ENCODE measurements at places on chromosomes 3 and 15.

DNA sequence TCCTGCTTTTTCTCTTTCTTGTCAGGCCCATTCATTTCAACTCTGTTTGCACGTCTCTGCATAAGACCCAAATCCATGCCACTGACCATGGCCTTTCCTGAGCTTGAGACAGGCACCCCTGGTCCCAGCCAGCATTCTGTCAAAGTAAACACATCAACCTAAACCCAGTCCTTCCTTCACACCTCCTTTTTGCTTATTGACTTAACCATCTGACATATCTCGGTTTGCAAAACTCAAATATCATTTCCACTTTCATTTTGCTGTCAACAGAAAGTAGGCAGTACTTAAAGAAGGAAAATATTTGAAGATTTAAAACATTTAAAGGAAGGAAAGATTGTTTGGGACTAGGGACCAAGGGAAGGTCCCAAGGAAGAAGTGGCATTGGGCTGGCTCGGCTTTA lies 48.2 kb upstream of the KBTBD8 start:
- no peak for DNase-seq

GRCh38 chr3:116821371-116821770 lies 111.8 kb downstream of the TUSC7 start:
- DNase-seq: no peak

GRCh38 chr3:100093831-100094230 lies 20.5 kb downstream of the FILIP1L start:
- DNase-seq: no peak

DNA sequence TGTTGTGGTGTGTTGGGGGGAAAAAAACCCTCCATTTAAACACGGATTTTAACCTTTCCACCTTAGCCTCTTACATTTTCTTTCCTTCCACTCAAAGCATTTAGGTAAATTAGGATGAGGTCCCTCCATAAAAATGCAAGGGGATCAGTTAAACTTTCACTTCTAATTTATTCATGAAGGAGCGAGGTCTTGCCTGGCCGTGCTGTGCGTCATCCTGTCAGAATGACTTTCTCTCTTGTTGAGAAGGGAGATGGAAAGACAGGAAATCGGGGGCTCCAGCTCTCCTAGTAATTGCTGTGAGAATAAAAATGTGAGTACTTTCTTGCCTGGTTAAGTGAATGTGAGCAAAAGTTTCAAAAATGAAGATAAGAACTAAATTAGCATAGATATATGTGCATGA lies 962.3 kb upstream of the NR2F2 start:
- no peak for DNase-seq

GRCh38 chr3:23668430-23668904 lies 137.3 kb upstream of the UBE2E1 start:
- DNase-seq: no peak

- DNase-seq: no peak
Measured at GRCh38 chr3:109225516-109225915, 89.0 kb downstream of the C3orf85 start.

GRCh38 chr3:56680054-56680580 lies 2.9 kb downstream of the TASOR start:
- DNase-seq: no peak

DNA sequence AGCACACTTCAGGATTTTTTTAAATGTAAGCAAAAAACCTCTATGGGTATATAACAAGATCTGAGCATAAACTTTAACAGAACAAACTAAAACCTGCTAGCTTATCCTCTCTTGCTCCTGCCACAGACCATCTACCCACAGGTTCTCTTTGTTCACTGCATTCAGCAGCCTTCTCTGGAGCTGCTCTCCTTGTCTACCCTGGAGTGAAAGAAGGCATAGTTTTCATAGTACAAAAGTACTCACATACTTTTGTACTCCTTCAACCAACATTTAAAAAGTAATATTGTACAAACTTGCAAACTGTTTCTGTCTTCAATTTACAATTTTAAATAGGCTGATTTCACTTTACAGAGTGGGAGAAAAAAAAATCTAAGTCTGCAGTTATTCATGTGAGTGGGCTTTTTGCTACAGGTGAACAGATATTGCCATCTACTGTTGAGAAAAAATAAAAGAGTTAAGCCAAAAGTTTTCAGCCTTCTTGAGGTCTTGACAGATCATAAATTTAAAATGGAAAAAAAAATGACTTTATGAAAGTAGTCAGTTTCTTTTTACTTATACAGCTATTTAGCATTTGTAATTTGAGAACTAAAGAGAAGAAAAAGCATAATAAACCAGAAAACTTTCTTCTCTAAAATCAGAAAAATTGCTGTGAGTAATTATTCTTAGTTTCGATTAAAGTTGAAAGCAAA lies 20.4 kb downstream of the TERC start:
- no peak for DNase-seq

DNA sequence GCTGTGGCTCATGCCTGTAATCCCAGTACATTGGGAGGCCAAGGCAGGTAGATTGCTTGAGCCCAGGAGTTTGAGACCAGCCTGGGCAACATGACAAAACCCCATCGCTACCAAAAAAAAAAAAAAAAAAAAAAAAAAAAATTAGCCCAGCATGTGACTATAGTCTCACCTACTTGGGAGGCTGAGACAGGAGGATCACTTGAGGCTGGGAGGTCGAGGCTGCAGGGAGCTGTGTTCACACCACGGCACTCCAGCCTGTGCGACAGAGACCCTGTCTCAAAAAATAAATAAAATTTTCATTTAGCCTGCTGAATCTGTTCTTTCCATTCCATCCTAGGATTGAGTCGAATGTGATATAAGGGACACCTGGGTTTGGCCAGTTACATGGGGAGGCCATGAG lies 14.6 kb upstream of the PRICKLE2 start:
- no peak for DNase-seq

- no peak for DNase-seq
Measured at GRCh38 chr15:64566629-64567427, 106.5 kb downstream of the ZNF609 start.

- no peak for DNase-seq
Measured at GRCh38 chr3:190183121-190183520, 62.4 kb upstream of the P3H2 start.

DNA sequence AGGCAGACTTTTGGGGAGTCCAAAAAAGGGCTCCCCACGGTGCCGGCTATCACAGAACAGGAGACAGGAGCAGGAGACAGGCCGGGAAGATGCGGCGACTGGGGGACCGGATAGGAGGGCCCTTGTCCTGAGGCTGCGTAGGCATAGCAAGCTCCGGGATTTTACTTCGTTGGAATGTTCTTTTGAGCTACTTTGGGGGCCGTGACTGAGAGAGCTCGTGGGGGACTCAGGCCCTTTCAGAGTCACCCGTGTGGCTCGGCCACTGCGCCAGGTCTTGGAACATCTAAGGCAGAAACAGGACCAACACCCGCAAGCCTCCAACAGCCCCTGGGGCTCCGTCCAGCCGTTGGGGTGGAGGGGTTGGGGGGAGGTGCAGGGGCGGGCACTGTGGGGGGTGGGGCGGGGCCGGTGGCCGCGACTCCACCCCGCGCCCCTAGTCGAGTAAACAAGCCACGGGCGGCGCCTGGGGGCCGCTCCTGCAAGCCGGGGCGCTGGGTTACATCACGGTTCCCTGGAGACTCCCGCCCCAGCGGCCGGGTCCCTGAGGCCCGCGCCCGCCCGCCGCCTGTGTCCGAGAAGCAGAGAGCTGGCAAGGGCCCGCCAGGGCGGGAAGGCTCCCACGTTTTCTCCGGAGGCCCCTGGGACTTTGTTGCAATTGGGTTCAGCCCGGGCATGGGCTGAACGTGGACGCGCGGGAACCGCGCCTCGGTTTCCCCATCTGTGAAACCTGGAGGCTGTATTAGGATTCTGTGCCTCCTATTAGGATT lies 23.3 kb upstream of the C15orf39 start:
- DNase-seq: no peak

DNA sequence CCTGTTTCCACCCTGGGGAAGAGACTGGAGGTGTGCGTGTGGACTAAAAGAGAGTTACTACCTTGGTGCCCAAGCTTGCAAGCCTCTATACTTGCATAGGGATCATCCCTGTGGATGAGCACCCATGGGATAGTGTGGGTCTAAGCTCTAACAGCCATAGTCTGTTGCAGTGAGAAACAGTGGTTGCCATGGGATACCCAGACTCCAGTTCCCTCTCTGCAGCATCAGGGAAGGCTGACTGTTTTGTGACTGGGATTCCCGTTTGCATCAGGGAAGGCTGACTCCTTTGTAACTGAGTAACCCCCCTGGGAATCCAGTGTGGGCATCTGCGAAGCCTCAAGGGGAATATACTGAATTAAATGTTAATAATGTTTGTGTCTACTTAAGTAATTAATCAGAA lies 196.1 kb downstream of the ZNF621 start:
- DNase-seq: no peak

DNA sequence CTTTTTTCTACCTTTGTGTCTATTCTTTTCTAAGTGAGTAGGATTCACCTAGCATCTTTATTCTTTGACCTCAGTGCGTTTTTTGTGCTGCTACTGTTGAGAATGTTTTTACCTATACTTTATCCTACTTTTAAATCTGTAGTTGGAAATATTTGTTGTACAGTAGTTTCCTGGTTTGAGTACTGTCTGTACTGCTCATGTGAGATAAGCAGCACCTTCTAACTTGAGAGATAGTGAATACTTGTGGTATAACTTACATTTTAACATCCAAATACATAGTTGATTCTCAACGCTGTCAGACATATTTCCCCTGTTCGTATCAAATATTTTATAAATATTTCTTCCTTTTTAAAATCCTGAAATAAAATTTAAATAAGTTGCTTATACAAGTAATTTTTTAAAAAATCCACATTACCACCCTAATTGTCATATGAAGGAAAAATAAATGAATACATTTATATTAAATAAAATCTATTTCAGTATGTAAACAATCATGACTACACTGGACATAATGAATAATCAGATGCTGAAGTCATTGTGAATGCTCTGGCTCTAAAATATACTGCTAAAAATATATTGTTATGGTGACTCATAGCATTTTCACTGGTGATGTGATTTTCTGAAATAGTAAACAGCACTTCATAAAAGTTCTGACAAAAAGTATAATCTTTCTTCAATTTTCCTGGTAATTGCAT lies 17.4 kb downstream of the ATP11B start:
- DNase-seq: no peak

DNA sequence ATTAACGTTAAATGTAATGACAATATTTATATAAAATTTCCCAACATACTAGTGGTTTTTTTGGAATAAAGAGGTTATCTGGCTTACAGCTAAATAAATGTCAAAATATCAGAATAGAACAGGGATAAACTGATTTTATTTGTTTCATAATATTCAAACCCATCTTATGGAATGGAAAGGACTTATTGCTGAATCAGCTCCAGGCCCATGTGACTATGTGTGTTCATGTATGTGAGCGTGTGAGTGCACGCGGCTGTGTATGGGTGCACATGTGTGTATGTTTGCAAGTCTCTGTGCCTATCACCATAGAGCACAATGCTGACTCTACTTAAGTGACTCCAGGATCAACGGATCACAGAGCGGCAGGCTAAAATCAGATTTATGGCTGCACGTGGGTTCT lies 392.3 kb upstream of the GRM7 start:
- no peak for DNase-seq

- DNase-seq: peak; percentile 59
Measured at GRCh38 chr15:40506964-40507571, 36.3 kb downstream of the CHST14 start.

DNA sequence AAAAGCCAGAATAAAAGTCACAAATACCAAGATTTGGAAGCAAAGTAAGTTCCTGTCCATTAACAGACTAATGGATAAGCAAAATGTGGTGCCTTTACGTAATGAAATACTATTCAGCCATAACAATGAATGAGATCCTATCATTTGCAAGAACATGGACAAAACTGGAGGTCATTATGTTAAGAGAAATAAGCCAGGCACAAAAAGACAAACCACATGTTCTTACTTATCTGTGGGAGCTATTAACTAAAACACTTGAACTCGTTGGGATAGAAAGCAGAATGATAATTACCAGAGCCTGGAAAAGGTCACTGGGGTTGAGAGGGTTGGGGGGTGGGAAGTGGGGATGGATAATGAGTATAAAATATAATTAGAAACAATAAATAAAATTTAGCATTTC lies 1015.9 kb downstream of the OTOL1 start:
- DNase-seq: no peak

- no peak for DNase-seq
Measured at GRCh38 chr15:80201256-80202015, 48.6 kb downstream of the FAH start.

DNA sequence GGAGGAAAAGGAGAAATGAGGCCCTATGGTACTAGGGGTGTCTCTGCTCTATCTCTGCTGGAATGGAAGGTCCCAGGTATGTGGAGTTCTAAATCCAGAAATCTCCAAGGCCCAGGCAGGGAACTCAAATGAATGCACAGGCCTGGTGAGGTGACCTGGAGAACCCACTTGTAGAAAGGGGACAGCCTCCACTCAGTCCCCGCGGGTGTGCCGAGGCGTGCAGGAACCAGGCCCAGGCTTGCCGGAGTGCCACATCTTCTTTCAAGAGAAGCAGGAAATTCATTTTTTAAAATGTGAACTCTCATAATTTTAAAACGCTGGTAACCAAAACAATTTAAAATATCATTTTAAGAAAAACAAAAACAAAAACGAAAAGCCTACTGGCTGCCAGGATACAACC lies 32.2 kb upstream of the ADCY5 start:
- DNase-seq: no peak

- DNase-seq: peak; percentile 36
Measured at GRCh38 chr15:36883713-36884517, 216.4 kb downstream of the MEIS2 start.

DNA sequence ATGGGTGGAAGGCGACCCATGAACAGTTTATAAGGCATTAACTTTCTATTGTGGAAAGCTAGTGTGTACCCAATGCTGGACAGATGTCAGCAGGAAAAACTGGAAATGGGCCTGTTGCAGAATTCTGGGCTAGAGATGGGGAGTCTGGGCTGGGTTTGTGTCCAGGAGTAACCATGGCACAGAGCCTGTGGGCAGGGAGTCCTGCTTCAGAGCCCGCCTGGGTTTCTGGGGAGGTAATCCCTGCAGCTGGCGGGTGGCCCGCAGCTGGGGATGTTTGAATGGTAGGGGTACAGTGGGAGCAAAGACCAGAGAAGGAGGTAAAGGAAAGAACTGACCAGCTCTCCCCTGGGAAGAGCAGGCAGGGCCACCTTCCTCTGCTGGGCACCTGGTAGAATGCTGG lies 25.7 kb downstream of the ACAA1 start:
- DNase-seq: no peak

- DNase-seq: no peak
Measured at GRCh38 chr3:113287111-113287802, 75.9 kb downstream of the BOC start.

- no peak for DNase-seq
Measured at GRCh38 chr3:13357074-13357473, 63.0 kb downstream of the NUP210 start.

Data from activated CD4-positive, alpha-beta T cell treated with anti-CD3 and anti-CD28 coated beads, Interleukin-2, amount 50 U/mL, for 1 hour (primary cell).